ENCODE measurements at places on chromosomes 1 and 21.
A peak's percentile ranks its signal among the peaks of the same experiment; 100 is the strongest.

GRCh38 chr1:103529746-103530145 lies 4.2 kb downstream of the RNPC3 start:
- DNase-seq, result no peak

DNA sequence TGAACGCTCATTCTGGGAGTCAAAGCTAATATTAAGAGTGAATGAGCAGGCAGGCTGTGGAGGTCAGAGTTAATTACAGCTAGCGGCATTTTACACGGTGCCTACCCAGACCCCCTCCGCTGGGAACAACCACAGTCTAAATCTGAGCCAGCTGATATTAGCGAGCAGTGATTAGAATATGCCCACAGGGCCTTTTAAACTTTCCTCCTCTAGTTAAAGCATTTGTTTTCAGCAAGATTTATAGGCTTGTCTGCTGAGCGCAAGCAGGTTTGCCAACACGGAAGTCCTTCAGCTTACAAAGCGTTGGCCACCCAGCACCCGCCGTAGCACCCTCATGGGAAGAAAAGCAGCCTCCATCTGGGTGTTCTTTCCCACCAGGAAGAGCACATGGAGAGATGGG lies 72.1 kb downstream of the LMX1A start:
- no peak for DNase-seq

DNA sequence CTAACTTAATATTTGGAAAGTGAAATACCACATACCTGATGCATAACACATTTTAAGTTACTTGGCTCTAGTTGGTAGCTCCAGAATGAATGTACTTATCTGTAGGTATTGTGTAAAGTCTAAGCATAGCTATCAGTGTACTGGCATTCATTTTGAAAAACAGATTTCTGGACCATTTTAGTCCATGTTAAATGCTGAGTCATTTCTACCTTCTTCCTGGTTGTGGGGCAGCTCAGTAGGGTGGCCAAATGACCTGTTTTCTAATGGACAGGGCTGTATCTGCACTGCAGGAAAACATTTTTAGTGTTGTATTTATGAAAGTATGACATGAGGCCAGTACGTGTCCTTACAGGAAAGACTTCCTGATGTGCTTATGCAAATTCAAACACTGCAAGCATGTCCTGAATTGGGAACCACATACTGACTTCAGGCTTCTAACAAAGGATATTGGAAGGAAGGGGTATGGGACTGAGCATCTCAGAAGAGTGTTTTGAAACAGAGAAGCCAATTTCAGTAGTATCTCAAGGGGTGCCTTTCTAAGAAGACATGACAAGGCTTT lies 300.3 kb upstream of the B3GALT2 start:
- DNase-seq, result no peak

GRCh38 chr1:238589843-238590435 lies 699.2 kb upstream of the ZP4 start:
- no peak for DNase-seq

DNA sequence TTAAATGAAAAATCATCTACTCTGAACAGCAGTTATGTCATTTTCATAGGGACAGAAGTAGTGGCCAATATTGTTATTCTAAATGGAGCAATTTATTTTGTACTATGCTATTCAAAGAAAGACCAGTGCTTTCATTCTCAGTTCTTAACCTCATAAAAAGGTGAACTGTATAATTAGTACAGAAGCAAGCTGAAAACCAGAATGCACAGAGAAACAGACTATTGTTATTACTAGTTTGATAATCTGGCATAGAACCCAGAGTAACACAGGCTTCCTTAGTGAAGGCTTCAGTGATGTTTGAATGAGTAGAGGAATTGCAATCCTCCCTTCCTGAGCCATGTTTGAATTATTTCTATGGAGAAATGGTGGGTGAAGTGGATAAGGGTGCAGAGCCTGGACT lies 131.6 kb upstream of the LRRC7 start:
- no peak for DNase-seq

DNA sequence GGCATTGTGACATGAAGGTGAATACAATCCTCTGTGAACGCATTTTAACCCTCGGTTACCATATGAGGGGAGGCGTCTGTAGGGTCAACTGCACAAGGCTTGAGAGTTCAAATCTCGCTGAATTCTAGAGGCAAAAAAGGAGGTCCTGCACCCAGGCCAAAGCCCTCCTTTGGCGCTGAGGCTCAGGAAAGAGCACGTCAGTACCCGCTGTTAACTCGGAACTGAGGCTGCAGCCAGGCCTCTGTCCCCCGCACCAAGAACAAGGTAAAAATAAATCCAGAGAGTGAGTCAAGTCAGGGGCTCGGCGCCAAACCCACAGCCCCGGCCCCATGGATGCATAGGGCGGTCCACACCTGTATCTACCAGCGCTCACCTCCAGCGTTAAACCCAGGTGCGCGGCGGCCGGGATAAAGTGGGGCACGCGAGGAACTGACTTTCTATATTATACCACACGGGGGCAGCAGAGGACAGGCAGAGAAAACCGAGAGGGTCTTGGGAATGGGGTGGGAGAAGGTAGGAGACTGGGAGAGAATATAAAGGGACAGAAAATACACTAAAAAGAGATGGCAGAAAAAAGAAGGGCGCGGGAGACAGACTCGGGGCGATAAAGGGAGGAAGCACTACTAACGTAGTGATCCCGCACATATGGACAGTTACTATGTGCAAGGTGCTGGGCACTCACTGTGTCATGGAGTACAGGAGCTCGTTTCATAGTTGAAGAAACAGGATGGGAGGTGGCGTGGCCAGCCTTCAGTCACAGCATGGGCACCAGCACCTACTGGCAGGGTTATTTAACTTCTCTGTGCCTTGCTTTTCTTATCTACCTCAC lies 54.9 kb downstream of the DMRTA2 start:
- peak; percentile 77 for DNase-seq

GRCh38 chr1:185376288-185376687 lies 59.2 kb upstream of the IVNS1ABP start:
- no peak for DNase-seq

GRCh38 chr1:25922056-25922970 lies 16.1 kb upstream of the STMN1 start:
- DNase-seq, result peak; percentile 74

- DNase-seq, result no peak
These were observed 64.5 kb downstream of the COL18A1 start for GRCh38 chr21:45469273-45470086.

DNA sequence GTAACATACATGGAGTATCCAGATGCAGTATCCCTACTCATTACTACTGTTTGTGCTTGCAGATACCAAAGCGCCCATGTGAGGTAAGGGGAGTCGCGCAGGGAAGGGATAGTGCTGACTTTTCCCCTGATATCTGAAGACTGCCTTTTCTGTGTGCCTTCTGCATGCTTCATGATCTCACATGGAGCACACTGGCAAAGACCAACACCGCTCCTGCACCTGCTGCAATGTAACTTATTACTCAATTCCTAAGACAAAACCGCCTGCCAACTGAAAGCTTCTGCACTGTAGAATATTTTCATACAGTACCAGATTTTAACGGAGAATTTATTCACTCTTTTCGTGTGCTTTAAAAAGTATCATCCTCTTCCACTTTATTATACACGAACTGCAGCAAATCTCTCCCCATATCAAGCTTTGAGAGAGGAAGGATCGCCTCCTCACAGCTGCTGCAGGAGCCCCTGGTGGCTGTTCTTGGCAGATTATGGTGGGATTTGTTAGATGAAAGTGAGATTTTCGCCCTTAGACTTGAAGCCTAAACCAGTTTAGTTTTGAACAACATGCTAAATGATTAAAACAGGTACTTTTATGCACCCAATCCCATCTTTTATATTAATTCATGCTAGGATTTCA lies 99.1 kb downstream of the PTPN14 start:
- no peak for DNase-seq

- DNase-seq, result no peak
These were observed 28.5 kb downstream of the PALMD start for GRCh38 chr1:99674115-99675064.

DNA sequence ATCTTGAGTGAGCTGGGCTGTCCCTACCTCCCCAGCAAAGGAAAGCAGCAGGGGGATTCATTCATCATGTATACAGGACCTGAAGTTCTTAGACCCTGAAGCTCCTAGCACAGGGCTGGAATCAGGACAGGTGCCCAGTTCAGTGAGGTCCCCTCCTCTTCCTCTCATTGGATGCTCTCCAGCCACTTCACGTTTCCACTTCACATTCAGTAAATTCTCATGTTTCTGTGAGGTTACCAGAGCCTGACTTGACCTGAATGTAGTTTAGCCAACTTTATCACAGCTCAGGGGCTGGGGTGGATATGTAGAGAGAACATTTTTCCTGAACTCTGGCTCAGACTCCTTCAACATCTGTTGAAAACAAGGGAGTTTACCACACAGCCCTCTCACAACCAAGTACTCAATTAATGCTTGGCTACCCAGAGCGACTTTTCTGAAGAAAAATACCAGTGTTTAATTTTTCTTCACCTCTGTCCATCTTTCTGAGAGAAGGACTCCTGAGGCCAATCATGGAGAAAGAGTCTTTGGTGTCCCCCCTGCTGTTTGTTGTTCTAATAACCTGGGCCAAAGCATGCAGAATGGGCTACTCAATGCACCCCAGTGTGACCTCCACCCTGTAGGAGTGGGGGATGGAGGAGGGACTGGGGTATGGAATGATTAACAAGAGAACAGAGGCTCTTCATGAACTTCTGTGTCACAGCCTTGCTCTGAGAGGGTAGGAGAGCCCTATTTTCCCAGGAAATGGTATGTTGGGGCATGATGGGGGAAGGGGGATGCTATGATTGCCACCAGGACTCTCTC lies 108.3 kb upstream of the FGGY start:
- no peak for DNase-seq

GRCh38 chr1:82879701-82880305 lies 1079.1 kb downstream of the ADGRL2 start:
- DNase-seq, result no peak

DNA sequence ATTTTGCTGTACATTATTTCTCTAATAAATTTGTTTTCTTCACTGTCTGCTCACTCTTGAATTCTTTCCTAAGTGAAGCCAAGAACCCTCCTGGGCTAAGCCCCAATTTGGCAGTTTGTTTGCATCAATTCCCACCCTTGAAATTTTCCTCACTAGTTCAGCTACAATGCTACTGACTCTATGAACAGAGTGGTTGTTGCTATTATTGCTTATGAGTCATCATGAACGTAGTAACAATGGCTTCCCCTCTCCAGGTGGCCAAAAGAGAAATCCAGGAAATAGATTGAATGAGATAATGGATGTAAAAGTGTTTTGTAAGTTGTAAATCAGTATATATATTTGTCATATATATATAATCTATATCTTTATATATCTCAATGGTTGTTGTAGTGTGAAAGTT lies 193.0 kb downstream of the URB2 start:
- no peak for DNase-seq

DNA sequence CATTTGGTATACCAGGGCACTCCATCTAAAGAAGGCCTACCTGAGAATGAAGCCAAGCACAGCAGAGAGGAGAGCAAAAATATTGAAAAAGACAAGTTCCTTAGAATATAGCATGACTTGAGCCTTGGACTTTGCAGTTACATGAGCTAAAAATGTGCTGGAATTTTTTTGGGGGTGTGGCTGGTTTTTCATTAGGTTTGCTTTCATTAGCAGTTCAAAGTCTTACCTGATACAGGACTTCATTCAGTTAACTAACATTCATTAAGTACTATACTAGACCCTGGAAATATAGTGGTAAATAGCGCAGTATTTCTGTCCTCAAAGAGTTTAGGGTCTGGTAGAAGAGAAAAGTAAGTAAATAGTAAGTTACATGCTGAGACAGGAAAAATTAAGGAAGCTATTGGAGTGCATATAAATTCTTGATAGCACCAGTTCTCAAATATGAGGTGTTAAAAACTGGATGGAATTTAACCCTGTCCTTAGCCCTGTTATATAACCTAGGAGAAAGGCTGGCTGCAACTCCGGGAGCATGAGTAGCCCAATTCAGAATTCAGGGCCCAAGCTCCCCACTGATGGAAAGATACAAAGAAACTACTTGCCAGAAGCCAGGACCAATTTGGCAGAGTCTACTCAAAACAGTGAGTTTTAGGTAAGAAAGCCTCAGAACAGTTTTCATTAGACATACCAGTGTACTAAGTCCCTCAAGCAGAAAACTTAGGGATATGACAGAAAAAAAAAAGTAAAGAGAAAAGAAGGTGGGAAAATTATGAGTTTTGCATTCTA lies 3.1 kb upstream of the DOCK7 start:
- DNase-seq, result no peak

- DNase-seq, result no peak
These were observed 42.4 kb downstream of the PTPRC start for GRCh38 chr1:198681252-198681651.

- DNase-seq, result no peak
These were observed 672.3 kb upstream of the CXADR start for GRCh38 chr21:16840538-16840937.

DNA sequence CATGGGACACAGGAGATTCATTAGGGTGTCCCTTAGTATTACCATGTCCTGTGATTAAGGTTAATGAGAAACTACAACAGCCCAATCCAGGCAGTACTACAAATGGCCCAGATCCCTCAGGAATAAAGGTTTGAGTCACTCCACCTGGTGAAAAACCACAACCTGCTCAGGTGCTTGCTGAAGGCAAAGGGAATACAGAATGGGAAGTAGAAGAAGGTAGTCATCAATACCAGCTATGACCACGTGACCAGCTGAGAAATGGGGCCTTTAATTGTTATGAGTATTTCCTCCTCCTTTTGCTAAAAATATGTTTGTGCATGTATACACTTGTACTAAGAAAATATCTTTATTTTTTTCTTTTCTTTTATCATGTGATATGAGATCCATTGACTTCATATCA lies 91.1 kb upstream of the ADAMTS5 start:
- no peak for DNase-seq

DNA sequence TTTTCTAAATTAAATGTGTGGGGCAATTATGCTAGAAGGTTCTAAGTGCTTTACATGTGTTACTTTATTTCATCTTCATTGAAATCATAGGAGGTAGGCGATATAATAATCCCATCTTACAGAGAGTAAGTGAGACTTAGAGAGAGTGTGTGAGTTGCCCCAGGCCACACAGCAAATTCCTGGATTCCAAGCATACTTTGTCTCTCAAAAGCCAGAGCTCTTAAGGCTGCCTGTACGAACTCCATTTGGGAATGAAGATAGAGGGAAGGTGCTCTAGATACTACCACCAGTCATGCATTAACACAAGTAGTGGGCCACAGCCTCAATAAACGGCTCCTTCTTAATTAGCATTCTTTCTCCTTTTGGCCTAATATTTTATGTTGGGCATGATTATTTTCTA lies 170.1 kb downstream of the SIPA1L2 start:
- DNase-seq, result peak; percentile 60

- DNase-seq, result no peak
These were observed 46.5 kb downstream of the TRAPPC10 start for GRCh38 chr21:44058652-44058964.

- no peak for DNase-seq
These were observed 104.4 kb upstream of the SERBP1 start for GRCh38 chr1:67534627-67535065.
